ENCODE measurements at places on chromosomes 12 and 14.

GRCh38 chr12:77685901-77686300, 144.8 kb upstream of the NAV3 start:
- no peak for DNase-seq

DNA sequence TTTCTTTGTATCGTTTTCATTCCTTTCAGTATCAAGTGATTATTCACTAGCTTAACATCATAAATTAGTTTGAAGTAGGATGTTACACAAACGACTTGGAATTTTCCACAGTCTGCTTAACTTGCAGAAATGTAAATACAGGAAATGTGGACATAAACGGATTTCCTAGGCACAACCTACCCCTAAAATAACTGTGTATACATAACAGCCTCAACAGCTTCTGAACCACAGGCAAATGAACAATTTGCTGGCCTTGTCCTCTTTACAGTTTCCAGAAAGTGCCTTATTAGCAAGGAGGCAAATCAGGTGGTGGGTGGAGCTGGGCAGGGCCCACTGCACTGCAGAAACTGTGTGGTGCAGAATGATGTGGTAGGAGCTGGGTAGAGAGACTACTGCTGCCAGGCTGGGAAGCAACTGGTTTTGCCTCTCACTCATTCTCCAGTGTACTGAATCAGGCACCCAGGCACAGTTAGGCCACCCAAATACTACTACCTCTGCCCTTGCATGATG, 14.1 kb downstream of the DRAM1 start:
- DNase-seq: no peak

DNA sequence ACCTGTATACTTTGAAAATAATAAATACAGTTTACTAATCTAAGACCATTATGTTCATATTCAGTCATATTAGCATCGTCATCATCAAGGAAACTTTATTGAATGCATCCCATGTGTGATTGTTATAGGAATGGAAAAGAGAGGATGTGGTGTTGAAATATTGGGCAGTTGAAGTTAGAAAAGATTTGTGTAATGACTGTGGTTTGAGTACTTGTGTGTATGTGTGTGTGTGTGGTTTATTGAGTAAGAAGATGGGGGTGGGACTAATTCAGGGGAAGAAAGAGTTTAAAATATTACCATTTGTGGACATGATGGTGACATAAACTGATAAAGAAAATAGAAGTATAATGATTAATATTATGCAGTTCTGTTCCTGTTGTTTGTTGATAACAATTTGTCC, 238.7 kb upstream of the SEL1L start:
- DNase-seq: no peak

GRCh38 chr12:93183940-93184671, 193.6 kb upstream of the NUDT4 start:
- DNase-seq: no peak

GRCh38 chr14:54796961-54797360, 105.7 kb downstream of the GCH1 start:
- no peak for DNase-seq

DNA sequence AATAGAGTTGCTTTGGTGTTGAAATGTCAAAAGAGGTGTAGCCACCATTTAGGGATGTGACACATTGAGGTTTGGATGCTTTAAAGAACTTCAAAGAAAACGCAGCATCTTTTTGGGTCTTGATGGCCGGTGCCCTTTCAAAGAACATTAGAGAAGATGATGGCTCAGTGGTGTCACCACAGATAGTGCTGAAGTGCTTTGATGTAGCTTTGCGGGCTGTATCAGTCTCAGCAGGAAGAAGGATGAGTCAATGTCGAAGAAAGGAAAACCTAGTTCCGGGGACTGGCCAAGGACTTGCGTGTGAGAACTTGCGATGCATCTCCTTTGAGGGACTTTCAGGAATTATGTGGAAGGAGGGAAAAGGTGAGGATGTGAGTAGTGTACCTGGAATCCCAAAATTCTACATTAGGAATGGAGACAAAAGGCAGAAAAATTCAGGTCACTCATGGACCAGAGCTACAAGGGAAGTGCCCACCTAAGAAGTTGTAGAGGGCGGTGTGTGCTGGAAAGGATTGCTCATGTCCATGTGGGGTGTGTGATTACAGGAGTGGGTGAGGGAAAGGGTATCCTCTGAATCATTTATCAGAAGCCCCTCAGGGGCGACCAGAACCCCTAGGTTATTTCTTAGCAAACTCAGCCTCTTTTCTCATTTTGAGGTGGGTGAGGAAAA, 39.7 kb upstream of the GZMB start:
- DNase-seq: no peak

- DNase-seq: no peak
These were observed 71.3 kb downstream of the EID3 start for GRCh38 chr12:104374806-104375205.

GRCh38 chr12:110180591-110181005, 56.4 kb downstream of the IFT81 start:
- DNase-seq: no peak

GRCh38 chr14:103195828-103196615, 72.8 kb downstream of the TNFAIP2 start:
- no peak for DNase-seq

DNA sequence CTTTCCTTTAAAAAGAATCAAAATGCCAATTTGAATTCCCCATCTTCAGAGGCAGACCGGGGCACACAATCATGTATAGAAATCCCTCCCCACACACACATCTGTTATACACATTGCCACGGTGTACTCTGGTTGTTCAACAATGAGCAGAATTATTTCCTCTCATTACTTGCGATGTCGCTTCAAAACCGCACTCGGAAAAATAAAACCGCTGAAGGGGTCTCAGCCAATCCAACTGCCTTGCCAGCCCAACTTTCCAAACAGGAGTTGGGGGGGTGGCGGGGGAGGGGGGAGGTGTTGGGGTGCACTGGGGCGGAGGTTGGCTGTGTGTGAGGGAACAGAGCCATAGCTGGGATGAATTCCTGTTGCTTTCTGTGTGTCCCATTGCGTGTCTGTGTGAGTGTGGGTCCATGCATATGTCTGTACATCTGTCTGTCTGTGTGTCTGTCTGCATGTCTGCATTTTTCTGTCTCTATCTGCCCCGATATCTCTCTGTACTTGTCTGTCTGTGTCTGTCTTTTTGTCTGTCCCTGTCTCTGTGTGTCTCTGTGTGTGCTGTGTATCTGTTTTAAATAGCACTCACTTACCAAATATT, 163.6 kb upstream of the TBX3 start:
- no peak for DNase-seq
